T-helper 22 cell (primary cell): ENCODE measurements at places on chromosomes 5 and 9.

DNA sequence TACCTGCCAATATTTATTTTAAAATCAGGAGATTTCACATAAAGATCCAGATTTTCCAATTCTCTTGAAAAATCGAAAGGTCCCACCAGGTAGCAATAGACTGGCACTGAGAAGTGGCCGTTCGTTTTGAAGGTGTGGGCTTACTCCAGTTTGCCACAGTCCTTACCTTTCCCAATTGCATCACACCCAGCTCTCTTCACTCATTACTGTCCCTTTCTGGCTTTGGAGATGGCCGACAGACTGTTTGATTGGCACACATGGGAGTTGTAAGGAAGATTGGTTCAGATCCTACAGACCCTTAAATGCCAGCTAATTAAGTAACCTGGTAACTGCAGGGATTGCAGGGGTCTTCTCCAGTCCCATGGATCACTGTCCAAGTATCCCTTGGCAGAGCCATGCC is 68.7 kb upstream of the LARP1 start:
- DNase-seq = no peak

DNA sequence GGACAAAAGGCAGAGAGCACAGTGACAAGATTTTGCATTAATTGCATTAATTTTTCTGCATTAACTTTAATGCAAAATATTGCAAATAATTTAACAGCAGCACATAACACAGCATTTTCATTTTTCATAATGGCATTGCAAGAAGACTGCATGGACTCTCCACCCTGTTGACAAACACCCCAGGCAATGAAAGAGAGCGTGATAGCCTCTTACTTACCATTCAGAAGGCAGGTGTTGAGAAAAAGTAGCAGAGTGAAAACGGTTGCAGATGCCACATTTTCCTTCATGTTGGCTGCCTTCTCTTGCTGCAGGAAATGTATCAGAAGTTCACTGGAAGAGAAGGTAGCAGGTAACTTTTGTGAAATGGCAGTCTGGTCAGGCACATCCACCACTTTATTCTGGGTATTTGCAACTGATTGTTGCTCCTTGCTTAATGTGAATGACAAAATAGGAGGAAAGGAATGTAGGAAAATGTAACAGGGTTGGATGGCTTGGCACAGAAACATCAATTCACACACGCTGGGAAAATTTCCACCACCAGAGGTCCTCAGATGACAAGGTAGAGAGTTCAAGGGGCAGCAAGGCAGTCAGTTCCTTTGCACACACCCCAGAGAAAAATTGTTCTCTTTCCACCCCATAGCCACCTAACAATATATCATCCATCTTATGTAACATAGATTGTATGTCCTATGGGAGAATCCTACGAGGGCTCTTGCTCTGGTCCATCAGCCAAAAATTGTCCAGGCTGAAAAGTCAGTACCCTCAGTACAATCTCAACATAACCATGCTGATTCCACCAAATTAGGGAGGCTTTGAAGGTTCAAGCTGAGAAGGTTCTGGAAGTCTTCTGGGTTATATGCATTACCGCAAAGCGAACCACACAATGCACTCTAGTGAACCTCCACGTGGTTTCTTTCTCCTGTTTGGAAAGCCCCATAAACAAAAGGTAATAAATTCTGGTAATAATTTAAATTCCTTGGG is 41.9 kb upstream of the AGXT2 start:
- peak; percentile 9 for DNase-seq

- no peak for DNase-seq
Measured at GRCh38 chr5:58466939-58467338, 7.1 kb upstream of the PLK2 start.

DNA sequence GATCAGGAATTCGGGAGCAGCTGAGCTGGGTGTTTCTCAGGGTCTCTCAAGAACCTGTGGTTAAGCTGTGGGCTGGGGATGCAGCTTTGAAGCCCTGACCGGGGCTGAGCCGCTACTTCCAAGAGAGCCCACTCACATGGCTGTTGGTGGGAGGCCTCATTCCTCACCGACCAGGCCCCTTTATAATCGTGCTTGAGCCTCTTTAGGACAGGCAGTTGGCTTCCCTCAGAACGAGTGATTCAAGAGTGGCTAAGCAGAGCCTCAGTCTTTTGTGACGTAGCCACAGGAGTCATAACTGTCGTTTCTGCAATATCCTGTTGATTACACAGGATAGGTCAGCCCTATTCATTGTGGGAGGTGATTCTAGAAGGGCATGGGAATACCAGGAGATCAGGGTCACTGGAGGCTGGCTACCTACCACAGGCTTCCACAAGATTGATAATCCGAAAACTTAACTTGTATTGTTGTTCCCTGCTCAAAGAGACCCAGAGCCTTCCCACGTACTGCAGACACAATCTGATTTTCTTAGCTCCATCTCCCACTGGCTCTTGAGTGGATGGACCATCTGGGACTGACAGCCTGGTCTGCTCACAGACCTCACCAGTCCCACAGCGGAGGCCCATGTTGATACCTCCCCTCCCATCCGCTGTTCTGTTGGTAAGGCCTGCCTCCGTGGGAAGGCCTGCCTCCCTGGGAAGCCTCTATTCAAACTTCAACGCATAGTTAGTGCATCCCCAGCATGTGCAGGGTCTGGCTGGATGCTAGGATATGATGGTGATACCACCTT is 3.0 kb upstream of the ERGIC1 start:
- DNase-seq = no peak

DNA sequence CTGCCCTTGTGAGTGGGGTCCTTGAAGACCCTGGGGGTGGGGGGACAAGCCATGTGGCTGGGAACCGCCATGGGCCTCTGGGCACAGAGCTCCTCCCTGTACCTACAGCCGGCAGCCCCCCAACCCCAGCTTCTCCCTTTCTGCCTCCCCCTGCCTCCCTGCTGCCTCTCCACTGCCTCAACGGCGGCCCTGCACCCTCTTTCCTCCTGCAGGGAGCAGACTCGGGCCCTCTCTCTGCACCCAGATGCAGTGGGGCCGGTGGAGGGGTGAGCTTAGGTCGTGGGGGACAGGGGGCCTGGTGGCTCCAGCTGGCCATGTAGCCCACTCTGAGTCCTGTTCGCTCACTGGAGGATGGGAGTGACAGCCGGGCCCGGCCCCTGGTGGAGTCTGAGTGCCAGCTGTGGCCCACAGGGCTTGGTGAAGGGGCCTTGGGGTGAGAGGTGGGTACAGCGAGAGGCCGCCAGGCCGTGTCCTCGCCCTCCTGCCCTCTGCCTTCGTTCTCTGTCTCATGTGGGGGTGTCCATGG is 139.3 kb upstream of the COL5A1 start:
- DNase-seq = no peak

- DNase-seq = peak; percentile 87
Measured at GRCh38 chr9:124868511-124869465, 6.9 kb downstream of the ARPC5L start.

DNA sequence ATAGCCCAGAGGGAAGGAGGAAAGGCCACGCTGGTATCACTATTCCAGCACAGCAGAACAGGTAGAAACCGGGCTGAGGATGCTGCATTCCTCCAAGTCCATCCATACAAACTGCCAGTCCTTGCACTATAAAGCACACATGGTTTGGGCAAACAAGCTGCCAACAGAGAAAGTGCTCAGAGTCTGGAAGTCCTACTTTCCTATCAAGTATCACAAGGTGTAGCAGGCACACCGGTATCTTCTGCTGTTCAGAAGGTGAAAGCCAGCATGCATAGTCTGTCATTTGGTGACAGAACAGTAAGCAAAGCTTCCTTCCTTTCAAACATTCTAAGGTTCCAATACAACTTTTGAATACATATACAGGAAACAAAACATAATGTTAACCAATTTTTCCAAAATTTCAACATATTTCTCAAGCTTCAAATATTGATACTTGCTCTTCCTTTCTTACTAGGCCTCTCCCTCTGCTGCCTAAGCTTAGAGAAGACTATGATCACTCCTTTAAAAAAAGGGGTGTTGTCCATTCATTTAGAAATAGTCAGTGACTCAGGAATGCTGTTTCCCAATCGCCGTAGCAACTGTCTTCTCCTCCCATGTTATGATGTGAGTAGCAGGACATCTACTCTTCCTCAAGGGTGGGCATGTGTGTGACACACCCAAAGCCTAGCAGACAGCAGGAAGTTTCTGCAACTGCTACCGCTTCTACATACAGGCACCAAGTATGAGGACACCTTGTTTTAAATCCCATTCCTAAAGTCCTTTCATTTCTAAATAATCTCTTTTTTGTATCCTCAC is 14.7 kb downstream of the DIAPH1 start:
- peak; percentile 4 for DNase-seq

- DNase-seq = no peak
Measured at GRCh38 chr9:123482295-123482968, 126.4 kb downstream of the CRB2 start.

DNA sequence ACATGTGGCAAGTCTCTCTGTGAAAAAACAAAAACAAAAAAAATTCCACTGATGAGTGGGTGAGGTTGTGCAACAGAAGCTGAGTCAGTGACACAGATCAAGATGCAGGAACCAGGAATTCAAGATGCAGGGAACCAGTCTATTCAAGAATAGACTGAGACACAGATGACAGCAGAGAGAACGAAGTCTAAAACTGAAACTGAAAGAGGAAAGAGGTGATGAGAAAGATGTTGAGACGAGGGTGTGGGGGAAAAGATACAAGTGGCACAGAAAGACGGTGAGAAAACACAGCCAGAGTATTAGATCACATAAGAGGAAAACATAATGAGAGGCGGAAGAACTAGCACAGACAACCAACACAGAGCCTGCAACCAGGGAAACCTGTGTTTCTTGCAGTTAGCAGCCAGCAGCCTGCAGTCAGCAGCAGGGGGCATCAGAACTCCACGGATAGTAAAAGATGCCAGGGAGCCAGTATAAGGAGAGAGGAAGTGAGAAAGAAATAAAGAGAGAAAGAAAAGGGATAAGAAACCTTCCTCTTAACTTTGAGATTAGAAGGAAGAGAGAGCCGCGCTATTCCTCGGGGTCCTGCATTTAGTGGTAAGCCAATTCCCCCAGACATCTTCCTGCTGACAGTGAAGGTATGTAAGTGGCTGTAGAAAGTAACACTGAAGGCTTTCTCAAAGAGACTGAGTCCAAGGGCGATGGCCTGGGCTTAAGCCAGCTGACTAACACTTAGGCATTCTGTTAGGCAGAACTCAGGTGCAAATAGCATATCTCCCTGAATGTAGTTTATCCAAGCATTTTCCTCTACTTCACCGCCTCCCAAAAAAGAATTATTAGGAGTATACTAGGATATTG is 79.0 kb downstream of the TLR4 start:
- DNase-seq = peak; percentile 6

DNA sequence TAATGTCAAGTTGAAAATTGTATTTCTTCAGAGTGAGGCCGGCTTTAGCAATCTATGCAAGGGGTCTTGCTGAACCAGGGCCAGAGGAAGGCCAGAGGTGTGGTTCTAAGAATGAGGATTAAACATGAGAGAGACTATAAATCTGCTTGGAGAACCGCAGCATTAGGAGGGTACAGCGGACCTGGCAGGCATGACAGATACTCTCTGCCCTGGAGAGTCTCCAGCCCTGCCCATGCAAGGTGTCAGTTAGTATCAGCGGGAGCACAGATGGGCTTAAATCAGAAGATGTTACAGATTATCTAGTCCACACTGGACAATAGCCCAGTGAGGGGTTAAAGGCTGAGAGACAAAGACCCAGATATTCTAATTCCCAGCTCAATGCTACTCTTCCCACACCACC is 11.5 kb upstream of the GPX3 start:
- no peak for DNase-seq

DNA sequence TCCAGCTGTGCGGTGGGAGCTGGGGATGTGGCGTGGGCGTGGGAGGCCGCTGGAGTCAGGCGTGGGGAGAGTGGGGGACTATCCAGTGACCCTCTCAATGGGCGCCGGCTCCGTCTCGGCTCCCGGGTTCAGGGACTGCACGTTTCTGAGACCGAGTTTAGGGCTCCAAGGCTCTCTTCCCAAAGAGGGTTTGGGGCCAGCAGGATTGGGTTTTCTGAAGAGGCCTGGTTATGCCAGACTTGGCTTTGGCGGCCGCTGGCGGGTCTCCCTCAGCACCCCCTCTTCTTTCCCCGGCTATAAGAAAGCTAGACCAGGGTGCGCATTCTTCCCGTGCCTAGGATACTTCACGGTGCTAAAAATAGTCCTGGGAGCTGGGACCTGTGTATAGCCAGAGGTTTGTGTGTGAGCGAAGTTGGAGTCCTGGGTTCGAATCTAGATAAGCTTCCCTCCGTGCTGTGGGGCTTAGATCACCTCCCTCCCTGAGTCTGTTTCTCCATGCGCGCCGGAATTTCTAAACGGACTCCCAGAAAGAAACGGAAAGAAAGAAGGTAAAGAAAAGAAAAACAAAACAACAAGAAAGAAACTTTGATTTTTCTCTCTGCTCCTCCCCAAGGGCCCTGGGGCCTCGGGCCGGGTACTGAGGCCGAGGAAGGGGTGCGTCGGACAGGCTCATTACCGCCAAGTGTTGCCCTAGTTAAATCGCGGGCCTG is 5.0 kb downstream of the HAND1 start:
- no peak for DNase-seq

- no peak for DNase-seq
Measured at GRCh38 chr9:127509261-127509954, 58.1 kb downstream of the LRSAM1 start.

GRCh38 chr9:22483528-22484070 is 37.0 kb downstream of the DMRTA1 start:
- DNase-seq = no peak

- no peak for DNase-seq
Measured at GRCh38 chr5:94174748-94175411, 433.5 kb upstream of the POU5F2 start.

- DNase-seq = no peak
Measured at GRCh38 chr9:89413963-89414638, 83.8 kb downstream of the SEMA4D start.

GRCh38 chr5:91875196-91875779 is 492.2 kb upstream of the ARRDC3 start:
- DNase-seq = no peak

DNA sequence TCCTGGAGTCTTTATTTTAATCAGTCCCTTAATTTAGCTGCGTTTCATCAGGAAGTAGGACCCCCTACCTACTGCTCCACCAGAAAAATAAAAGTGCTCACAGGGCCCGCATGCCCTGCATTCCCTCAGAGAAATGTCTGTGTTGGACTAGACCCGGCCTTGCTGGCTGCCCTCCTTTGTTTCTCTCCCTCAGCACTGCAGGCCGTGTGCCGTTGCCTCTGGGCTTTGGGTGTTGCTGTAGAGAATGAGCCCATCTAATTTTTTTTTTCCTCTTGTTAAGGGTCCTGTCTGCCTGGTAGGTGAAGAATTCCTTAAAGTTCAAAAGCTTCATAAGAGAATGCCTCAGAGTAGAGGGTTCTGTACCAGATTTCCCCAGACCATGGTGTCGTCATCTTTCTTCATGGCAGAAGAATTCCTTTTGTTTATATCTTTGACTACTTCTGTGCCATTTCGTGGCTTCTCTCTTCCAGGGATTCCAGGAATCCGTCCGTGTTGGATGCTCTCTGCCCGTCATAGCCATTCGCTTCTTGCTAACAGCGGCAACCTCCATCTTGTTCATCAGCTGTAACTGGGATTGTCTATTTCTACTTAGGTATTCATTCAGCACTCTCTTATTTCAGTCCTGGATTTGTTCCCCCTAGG is 49.8 kb upstream of the ANGPTL2 start:
- no peak for DNase-seq

DNA sequence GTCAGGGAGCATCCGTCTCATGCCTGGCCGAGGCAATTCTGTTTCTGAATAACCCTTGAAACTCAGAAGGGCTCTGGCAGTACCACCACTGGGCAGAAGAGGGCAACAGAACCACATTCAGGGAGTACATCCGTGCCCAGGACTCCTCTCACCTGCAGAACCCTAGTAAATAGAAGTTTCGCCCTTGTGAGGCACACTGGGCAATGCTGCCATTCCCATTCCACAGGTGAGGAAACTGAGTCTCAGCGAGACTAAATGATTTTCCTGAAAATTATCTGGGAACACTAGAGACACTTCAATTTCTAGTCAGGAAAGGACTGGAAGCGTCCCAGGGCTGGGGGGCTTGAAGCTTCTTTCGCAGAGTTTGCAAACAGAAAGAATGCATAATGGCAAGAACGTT is 74.7 kb downstream of the FGF1 start:
- DNase-seq = peak; percentile 3
